ENCODE measurements at places on chromosomes 2 and 18.

GRCh38 chr2:50049267-50049666 is 895.0 kb upstream of the FSHR start:
- DNase-seq: no peak

GRCh38 chr2:195150819-195151218 is 506.2 kb upstream of the SLC39A10 start:
- no peak for DNase-seq

- DNase-seq: no peak
These were observed 83.6 kb upstream of the NCKAP5 start for GRCh38 chr2:133651861-133652260.

- no peak for DNase-seq
These were observed 582.6 kb downstream of the NRXN1 start for GRCh38 chr2:50449306-50449705.

DNA sequence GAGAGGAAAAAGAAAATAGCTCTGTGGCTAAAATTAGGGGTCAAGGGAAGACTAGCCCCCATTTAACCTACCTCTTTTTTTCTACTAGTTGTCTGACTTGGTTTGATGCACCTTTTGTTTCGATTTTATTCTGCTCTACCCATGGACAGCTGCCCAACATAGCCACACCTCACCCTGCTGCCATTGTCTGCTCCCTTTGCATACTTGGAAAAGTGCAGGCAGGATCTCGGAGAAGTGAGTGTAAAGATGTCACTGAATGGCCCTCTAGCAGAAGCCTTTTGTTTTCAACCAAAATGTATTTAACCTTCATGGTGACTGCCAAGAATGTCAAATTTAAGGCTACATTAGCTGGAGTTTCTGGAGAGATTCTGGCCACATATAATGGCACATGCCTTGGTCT is 62.9 kb downstream of the SETBP1 start:
- no peak for DNase-seq

DNA sequence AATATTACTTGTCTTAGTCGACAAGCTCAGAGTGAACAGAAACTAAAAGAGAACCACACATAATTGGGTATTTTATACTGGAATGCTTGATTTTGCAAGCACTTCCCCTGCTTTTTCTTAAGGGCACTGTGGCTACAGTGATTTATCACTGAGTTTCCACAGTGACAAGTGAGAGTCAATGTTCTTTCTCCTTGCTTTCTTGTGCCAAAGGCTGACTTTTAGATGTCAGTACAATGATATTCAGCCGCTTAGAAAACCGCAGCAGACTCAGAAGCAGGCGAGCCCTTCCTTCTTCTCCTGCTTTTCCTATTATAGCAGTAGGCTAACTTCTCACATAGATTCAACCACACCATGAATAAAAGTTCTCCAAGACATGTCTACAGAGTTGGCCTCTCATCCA is 1603.6 kb upstream of the NXPH2 start:
- no peak for DNase-seq

GRCh38 chr2:67006373-67006960 is 390.7 kb upstream of the ETAA1 start:
- DNase-seq: no peak

DNA sequence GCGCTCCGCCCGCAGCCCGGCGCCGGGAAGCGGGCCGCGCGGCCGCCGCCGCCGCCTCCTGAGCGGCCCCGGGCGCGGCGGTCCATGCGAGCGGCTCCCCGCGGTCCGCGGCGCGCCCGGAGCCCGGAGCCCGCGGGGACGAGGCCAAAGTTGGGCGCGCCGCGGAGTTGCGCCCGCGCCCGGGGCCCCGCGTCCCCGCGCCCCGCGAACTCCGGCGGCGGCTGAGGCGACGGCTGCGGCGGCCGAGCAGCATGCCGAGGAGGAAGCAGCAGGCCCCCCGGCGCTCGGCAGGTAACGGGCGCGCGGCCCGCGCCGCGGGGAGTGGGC is 992 bp downstream of the TSHZ1 start:
- no peak for DNase-seq

- DNase-seq: no peak
These were observed 108.5 kb downstream of the STK39 start for GRCh38 chr2:168138901-168139300.

GRCh38 chr2:4465671-4466070 is 762.3 kb downstream of the DCDC2C start:
- DNase-seq: no peak

- DNase-seq: no peak
These were observed 6.8 kb upstream of the RHOB start for GRCh38 chr2:20440001-20440560.

- DNase-seq: no peak
These were observed 726.6 kb upstream of the FANCL start for GRCh38 chr2:58967736-58968135.

DNA sequence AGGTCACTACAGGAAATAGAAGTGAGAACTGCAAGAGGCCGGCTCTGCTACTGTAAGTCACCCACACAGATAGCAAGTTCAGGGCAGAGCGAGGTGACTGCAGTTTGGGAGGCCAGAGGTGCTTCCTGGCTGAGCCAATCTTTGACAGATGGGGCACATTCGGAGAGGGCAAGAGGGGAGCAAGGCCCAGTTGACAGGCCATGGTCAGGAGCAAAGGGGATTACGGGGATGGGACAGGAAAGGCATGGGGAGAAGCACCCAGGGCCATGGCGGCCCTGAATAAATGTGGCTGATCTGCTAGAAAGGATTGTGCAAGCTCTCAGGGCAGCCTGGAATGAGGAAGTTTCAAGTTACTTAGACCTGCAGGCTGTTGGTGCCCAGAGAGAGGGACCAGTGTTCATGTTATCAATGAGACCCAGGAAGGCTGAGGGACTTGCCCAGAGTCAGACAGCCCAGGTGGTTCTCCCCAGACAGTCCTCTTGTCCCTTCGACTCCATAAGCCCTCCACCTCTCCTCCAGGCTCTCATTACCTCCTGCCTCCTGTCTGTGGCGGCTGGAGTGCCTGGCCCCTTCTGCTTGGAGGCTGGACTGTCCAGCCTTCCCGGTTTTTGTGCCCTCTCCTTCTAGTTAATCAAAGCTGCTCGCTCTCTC is 123.3 kb downstream of the CTIF start:
- no peak for DNase-seq

DNA sequence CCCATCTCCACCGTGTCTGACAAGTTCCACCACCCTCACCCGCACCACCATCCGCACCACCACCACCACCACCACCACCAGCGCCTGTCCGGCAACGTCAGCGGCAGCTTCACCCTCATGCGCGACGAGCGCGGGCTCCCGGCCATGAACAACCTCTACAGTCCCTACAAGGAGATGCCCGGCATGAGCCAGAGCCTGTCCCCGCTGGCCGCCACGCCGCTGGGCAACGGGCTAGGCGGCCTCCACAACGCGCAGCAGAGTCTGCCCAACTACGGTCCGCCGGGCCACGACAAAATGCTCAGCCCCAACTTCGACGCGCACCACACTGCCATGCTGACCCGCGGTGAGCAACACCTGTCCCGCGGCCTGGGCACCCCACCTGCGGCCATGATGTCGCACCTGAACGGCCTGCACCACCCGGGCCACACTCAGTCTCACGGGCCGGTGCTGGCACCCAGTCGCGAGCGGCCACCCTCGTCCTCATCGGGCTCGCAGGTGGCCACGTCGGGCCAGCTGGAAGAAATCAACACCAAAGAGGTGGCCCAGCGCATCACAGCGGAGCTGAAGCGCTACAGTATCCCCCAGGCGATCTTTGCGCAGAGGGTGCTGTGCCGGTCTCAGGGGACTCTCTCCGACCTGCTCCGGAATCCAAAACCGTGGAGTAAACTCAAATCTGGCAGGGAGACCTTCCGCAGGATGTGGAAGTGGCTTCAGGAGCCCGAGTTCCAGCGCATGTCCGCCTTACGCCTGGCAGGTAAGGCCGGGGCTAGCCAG is 1.2 kb downstream of the ONECUT2 start:
- DNase-seq: no peak

- no peak for DNase-seq
These were observed 35.5 kb downstream of the ICOS start for GRCh38 chr2:203972066-203972465.

- DNase-seq: no peak
These were observed 22.2 kb downstream of the NFE2L2 start for GRCh38 chr2:177242121-177242987.

- no peak for DNase-seq
These were observed 312.0 kb upstream of the ETAA1 start for GRCh38 chr2:67085146-67085545.

- no peak for DNase-seq
These were observed 20.1 kb downstream of the TMEM177 start for GRCh38 chr2:119699016-119699606.

DNA sequence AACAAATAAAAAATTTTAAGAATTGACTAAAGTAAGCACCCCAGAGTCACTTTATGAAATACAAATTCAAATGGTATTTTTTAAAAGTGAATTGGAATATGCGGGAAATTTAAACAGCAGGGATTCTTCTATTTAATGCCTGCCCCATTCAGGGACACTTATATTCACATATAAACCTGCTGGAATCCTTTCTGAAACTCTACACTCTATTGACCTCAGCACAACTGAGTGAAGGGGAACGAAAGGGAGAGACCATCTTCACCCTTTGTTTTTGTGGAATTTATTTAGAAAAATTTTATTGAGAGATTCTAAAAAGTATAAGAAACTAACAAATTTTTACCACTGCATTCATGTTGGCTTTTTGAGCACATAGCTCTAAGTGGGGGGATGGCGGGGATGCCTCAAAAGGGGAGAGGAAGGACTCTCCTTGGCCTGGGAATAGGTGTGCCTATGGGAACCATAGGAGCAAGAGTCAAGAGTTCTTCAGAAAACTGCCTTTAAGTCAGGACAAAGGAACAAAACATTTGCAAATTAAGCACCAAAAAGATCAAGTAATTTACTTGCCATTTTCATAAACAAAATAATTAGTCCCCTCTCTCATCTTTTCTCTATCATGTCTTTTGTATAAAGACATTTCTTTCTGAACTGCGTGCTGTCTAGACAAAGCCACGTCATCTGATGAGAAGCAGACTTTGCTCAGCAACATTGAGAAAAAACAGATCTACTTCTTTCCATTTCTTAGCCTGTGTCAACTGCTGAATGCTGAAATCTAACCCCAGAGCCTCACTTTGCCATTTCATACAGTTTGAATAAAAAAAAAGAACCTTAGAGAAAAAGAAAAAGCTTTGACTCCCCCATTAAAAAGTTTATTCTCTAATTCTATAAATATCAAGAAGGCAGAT is 21.6 kb upstream of the FLACC1 start:
- no peak for DNase-seq

DNA sequence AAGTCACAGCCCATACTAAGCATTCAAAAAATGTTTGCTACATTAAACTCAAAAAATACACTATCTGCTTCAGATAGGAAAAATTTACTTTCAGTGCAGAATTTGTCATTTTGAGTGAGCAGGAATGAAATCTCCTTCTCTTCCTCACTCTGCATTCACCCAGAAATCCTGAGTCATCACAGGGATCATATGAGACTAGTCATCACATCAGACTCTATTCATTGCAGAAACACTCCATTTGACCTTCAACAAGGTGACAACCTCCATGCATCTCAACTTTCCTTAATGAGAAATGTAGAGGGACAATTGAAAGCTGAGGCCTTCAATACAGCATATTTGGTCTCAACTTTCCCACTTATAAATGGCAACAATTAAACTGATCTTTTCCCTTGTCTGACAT is 130.4 kb upstream of the CYP26B1 start:
- no peak for DNase-seq

DNA sequence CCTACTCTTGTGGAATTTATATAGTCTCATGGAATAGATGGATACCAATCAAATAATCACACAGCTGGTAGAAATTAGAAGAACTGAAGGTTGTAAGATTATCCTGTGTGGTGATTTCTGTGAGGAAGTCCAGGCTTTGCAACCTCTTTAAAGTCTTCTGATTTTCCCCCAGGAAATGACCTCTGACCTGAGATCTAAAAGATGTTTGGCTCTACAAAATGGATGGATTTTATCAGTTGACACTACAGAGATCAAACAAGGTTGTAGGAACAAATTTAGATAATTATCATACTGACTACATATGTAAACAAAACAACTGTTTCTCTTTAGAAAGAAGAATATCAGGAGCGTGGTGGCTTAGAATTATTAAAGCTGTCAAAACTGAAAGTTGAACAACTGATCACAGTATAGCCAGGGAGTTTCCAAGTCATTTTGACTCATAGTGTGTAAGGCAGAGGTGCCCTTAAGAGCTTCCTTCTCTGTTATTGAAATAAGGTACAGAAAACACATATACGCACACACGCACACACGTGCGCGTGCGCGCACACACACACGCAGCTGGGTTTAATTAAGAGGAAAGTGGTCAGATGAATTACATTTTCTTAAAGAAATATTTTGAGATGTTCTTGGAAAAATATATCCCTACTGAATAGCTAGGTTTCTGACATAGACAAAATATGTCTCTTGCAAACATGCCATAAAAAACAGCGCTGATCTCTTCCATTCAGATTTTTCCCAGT is 35.5 kb upstream of the PELI1 start:
- no peak for DNase-seq

DNA sequence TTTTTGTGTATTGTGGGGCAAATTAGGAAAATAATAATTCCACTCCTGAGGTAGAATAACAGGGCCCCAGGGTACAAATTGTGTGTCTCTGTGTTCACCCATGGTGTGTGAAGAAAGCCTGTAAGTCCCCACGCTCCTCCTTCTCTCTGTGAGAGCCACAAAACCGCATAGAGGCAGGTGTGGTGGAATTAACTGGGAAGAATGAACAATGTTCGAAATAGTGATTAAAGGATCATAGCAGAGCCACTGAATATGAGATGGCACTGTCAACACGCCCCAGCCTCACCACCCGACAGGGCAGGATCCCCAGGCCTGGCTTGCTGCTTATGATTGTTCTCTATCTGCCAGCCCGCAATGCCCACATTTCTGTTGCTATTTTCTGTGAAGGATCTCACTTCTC is 14.1 kb downstream of the IL1RN start:
- no peak for DNase-seq

GRCh38 chr2:173664513-173664910 is 300.7 kb downstream of the SP3 start:
- DNase-seq: no peak

DNA sequence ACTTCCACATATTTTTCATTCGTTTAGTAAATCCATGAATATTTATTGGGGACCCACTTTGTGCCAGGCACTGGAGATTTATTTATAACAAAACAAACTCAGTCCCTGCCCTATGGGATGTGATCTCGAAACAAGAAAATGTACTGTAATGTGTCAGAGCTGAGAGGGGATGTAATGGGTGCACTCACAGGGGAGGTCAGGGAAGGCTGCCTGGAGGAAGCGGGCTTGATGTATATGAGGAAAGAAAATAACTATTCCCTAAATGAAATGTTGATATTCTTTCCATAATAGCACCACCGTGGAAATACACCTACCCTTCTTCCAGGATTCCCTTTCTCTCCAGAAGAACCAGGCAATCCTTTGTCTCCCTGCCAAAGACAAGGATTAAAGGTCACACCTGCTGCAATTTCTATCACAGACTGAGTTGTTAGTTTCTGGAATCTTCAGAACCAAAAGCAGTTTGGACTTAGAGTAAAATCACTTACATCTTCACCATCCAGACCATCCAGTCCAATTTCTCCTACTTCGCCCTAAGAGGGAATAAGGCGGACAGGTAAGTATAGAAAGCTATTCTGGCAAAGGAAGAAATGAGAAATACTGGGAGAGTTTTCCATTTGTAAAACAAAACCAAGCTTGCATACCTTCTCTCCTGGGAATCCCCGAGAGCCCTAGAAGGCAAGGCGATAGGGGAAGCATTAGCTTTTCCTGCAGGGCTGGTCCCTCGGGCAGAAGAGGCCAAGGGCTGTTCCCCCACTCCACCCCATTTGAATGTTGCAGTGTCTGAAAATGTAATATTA is 55.0 kb downstream of the COL6A3 start:
- DNase-seq: no peak
